Left lobe of liver (tissue), 2 donors: ENCODE measurements at places on chromosomes 7 and 10. TPM values are rescaled to one million over a fixed set of nuclear protein-coding genes. Genes with fewer than 3 reads are reported as not detected.

Gene GNAI1
- total RNA-seq, result 15.6 TPM

GRCh38 chr7:123746931-123747488 is 1.8 kb downstream of the WASL start:
- DNase-seq, result no peak

Gene ANKRD16
- 6.6 TPM for total RNA-seq

GRCh38 chr7:48085433-48085791 is 3.7 kb upstream of the UPP1 start:
- DNase-seq, result no peak

Gene PKD2L1
- 0.20 TPM for total RNA-seq

Gene TMEM236
- 0.15 TPM for total RNA-seq

DNA sequence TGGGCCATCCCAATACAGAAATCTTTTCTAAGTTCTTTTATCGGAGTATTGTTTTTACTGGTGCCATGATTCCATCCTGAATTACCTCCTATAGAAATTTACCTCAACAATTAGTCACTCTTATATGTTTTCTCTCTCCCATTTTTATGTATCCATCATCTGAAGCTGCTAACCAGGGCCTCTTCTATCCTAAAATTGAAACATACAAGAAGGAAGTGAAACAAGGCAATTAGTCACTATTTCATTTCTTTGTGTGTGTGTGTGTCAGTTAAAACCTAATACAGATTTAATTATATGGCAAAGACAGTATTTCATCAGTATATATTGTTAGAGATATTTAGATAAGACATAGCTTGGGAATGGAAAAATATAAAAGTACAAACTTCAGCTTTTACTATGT is 148.4 kb upstream of the AHR start:
- DNase-seq, result no peak

DNA sequence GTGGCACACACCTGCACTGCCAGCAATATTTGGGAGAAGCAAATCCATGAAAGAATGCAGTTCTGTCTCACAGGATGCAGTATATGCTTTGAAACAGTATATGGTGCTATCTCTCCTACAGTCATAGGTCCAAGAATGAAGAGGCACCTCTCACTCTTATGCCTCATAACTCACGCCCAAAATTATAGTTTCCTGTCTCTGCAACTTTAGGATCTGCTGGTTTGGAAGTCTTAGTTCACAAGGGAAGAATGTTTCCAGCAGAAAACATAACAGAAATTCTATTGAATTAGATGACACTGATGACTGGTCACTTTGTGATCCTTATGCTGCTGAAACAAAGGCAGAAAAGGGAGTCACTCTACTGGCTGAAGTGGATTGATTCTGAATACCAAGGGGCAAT is 5.7 kb downstream of the C10orf67 start:
- no peak for DNase-seq

Gene GJD4
- total RNA-seq, result not detected

GRCh38 chr7:45573661-45574415 is at the start of gene ADCY1:
ADCY1 (plus strand) TSS chr7:45574368; CDS start chr7:45574544, 176 bp downstream.
- DNase-seq, result no peak

GRCh38 chr10:31930023-31930751 is 1.6 kb upstream of the ARHGAP12 start:
- no peak for DNase-seq

GRCh38 chr7:47232751-47233412 is 349.0 kb downstream of the TNS3 start:
- DNase-seq, result no peak

DNA sequence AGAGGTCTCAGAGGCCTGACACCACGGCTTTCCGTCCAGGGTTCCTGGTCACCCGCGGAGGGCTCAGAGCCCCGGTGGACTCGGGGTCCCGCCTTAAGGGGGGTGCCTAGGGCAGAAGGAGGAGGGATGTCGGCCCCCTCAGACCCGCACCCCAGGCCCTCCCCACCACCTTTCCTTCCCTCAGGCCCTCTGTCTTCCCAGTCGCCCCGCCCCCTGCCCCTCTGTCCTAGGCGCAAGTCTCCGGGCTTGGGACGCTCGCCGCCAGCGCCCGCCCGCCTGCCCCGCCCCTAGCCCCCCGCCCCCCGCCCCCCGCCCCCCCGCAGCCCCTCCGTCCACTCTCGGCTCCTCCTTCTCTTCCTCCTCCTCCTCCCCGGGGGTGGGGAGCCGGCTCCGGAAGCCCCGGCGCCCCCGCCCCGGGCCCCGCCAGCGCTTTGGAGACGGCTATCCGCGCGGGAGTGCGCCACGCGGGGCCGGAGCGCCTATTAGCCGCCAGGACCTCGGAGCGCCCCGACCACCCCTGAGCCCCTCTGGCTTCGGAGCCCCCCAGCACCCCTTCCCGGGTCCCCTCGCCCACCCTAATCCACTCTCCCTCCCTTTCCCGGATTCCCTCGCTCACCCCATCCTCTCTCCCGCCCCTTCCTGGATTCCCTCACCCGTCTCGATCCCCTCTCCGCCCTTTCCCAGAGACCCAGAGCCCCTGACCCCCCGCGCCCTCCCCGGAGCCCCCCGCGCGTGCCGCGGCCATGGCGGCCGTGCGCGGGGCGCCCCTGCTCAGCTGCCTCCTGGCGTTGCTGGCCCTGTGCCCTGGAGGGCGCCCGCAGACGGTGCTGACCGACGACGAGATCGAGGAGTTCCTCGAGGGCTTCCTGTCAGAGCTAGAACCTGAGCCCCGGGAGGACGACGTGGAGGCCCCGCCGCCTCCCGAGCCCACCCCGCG is at the start of gene AEBP1:
TSS of gene AEBP1 (plus strand) at position 423 of the 937 bp plus-strand sequence. CDS start at position 744, 321 bp downstream.
- no peak for DNase-seq

Gene PDE1C
- total RNA-seq, result 0.03 TPM

GRCh38 chr10:55410415-55410885 is 609.4 kb upstream of the PCDH15 start:
- no peak for DNase-seq

Gene DNAH11
- 1.7 TPM for total RNA-seq

GRCh38 chr10:1612908-1613307 is 124.4 kb downstream of the ADARB2 start:
- DNase-seq, result no peak

GRCh38 chr10:103605359-103606096 is 112.0 kb downstream of the NEURL1 start:
- no peak for DNase-seq

DNA sequence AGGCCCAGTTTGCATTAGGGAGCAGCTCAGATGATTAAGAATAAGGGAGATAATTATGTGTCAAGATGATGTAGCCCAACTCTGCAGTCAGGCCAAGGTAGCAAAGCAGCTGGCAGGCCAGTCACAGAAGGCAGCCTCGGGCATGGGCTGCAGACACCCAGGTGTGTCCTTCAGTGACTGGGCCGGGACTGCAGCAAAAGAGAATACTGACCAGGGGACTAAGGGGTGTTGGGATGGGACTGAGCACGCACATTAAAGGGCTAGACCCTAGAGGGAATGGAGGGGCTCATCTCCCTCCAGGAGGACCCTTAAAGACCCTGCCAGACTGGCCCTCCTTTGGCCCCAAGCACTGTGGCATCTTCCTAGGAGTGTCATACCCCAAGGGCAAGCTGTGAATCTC is 38.7 kb downstream of the PAX2 start:
- DNase-seq, result no peak

Gene NPTX2
- total RNA-seq, result 0.38 TPM

DNA sequence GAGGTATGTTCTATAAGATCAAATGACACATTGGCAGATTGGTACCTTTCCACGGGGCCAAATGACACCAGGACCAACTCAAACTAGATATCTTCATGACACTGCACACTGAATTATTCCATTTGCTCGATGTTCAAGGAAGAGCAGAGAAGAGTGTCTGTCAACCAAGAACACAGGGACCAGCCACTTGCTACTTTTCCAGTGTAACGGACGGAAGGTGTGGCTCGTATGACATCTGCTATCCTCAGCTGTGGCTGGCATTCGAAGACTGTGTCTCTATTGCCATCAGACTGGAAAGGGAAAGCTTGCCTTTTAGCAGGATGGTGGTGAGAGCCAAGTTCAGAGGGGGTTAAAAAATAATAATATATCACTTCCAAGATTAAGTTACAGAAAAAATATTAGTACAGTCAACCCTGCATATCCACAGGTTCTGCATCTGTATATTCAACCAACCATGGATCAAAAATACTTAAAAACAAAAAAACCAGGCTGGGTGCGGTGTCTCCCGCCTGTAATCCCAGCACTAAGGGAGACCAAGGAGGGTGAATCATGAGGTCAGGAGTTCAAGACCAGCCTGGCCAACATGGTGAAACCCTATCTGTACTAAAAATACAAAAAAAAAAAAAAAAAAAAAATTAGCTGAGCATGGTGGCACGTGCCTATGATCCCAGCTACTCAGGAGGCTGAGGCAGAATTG is 237.1 kb downstream of the PRPF18 start:
- DNase-seq, result no peak

Gene FAM25C
- not detected for total RNA-seq

Gene DTX2
- 12.0 TPM for total RNA-seq

DNA sequence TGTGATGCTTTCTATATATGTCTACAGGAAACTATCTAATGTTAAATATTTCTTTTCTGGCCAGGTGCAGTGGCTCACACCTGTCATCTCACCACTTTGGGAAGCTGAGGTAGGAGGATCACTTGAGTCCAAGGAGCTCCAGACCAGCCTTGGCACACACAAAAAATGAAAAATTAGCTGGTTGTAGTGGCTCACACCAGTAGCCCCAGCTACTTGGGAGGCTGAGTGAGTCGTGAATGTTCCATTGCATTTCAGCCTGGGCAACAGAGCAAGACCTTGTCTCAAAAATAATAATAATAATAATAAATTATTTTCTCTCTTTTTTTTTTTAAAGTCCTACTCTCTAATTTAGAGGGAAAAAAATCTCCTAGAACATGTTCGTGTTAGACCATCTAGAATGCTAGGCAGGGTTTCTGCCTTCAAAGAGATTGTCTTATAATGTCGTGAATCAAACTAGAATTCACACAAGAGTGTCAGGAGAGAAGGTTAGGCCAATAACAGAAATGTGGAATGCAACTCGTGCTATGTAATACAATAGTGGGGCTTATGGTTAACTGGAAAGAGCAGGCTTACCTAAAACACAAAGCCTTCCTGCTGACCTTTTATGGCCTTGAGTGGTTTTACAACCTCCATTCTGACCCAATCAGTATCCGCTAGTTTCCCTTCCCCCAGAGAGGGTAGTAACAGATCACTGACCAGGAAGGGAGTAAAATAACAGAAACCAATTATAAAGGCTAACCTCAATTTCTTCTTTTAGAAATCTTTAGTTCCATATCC is 46.3 kb downstream of the MYOF start:
- DNase-seq, result no peak

DNA sequence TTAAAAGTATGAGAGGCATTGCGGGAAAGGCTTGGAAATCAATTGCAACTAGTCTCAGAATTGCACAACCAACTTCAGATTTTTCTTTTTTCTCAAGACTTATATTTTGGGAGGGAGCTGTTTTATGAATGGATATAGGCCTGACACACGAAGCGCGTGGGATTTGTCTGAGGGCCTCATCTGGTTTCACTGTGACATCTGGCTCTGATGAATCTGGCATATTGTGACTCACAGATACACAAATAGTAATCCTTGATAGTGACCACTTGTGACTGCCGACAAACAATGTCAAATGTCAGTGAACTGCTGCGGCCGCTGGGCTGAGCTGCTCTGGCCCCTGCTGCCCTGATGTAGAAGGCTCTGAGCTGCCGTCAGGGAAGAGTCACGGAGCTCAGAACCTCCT is 655.1 kb downstream of the INHBA start:
- DNase-seq, result no peak

DNA sequence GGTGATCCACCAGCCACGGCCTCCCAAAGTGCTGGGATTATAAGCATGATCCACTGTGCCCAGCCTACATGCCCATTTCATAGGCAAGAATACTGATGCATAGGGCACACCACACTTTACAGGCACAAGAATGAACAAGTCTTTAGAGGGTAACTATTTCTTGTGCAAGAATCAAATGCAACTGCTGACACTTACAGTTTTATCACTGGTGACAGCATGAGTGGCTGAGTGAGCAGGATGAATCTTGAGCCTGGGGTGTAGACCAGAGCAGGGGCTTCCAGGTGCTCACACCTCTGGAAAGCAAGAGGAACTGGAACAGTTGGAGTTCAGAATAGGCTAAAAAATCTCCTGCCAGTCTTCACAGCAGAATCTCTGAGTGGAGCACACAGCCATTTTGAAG is 287.5 kb downstream of the KCNMA1 start:
- no peak for DNase-seq

DNA sequence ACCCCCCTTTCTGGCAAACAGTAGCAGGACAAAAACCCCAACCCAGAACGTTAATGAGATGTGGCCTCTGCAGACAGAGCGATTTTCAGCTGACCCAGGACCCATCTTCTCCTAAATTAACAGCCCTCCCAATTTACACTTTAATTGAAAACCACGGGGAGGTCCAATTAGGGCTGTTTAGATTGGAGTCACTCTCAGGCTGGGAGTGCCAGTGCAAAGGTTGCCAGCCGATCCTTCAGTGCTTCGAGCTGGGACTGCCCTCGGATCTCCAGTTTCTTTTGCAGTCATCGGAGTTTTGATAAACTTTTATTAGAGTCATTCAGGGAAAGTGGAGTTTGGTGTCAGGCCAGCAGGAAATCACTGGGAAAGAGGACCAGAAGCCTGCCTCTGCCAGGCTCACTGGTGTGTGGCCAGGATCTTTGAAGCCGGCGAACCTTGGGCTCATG is 108.0 kb downstream of the DOCK1 start:
- DNase-seq, result no peak

Gene CASP2
- 8.4 TPM for total RNA-seq

DNA sequence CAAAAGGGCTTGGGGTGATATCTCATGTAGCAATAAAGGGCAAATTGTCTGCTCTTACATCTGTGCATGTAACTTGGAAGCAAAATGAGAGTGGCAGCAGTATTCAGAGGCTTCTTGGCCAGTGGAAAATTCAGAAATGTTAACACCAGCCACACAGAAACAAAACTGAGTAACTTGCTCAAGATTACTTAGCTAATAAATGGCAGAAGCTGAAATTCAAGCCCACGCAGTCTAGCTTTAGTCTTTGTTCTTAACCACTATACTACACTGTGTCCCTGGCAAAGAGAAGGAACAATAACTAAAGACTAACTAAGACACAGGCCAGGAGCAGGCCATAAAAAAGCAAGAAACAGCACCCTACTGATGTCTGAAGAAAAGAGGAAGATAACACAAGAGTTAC is 185.9 kb upstream of the ASAH2 start:
- DNase-seq, result no peak

- DNase-seq, result no peak
Observed at GRCh38 chr10:125134483-125134848, 25.9 kb downstream of the CTBP2 start.

- no peak for DNase-seq
Observed at GRCh38 chr10:279232-279631, 144.0 kb downstream of the ZMYND11 start.

Gene BHLHA15
- total RNA-seq, result 2.6 TPM
